ENCODE measurements at places on chromosomes 3 and 15.

DNA sequence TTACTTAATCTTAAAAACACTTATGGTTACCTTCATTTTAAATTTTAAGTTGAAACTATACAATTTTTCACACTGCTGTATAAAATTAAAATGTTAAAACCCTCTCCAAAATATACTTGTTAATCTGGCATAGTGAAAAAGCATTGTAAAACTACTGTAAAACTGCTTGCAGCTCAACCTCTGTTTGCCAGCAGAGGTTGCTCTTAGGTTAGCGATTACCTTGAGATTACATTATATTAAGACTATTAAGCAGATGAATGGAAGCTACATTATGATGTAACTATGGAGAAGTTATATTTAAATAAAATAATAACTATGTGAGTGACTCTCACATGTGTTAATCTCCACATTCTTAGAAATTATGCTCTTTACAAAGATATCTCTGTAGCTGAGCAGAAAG lies 143.6 kb upstream of the SLITRK3 start:
- DNase-seq = no peak

GRCh38 chr3:170760174-170760526 lies 109.8 kb downstream of the RPL22L1 start:
- DNase-seq = no peak

- no peak for DNase-seq
These were observed 71.0 kb downstream of the CRYBG3 start for GRCh38 chr3:97892852-97893251.

GRCh38 chr15:63441266-63441665 lies 59.6 kb upstream of the CA12 start:
- no peak for DNase-seq

- no peak for DNase-seq
These were observed 17.0 kb downstream of the FSTL1 start for GRCh38 chr3:120433662-120434331.

GRCh38 chr3:159950156-159950898 lies 38.3 kb upstream of the IL12A start:
- DNase-seq = no peak

GRCh38 chr3:99579246-99579645 lies 59.1 kb upstream of the COL8A1 start:
- DNase-seq = no peak

DNA sequence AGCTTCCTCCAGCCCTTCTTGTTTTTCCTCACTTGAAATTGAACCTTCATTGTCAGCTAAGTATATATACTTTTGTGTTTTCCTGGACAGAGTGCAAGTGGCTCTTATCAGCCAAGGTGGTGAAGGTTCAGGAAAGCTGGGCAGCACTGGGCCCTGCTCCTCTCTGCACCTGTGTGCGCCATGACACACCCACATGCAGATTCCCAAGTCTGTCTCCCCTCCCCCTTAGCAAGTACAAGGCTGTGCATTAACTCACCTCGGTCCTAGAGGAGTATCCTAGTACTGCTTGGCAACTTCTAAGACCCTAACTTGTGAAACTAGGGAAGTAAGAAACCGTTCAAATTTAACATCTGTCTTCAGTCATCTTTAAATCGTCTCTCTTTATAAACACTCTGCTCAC lies 85.8 kb downstream of the SLC49A4 start:
- DNase-seq = no peak

- DNase-seq = no peak
These were observed 65.3 kb downstream of the FLNB start for GRCh38 chr3:58073301-58074108.

DNA sequence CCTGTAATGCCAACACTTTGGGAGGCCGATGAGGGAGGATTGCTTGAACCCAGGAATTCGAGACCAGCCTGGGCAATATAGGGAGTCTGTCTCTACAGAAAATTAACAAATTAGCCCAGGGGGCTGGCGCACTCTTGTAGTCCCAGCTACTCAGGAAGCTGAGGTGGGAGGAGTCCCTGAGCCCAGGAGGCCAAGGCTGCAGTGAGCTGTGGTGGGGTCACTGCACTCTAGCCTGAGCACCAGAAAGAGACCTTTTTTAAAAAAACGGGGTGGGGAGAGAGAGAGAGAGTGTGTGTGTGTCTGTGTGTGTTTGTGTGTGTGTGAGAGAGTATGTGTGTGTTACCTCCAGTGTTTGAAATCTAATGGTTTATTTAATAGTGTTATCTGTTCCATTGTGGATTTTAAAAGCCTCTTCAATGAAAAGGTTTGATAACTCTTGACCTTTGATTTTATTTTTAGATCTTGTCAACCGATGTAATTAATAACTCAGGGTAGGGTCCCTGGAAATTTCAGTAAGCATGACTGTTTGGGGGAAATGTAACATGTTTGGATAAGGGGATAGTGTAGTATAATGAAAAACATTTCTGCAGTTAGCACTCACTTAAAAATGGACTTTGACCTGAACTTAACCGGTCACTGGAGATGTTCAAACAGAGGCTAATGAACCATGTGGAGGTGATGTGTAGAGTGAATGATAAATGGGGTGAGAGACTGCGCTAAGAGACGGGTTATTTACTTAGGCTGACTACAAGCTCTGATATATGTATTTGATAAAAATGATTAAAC lies 29.7 kb downstream of the LRCH3 start:
- no peak for DNase-seq

- no peak for DNase-seq
These were observed 39.7 kb downstream of the LRTM1 start for GRCh38 chr3:54888162-54888561.

DNA sequence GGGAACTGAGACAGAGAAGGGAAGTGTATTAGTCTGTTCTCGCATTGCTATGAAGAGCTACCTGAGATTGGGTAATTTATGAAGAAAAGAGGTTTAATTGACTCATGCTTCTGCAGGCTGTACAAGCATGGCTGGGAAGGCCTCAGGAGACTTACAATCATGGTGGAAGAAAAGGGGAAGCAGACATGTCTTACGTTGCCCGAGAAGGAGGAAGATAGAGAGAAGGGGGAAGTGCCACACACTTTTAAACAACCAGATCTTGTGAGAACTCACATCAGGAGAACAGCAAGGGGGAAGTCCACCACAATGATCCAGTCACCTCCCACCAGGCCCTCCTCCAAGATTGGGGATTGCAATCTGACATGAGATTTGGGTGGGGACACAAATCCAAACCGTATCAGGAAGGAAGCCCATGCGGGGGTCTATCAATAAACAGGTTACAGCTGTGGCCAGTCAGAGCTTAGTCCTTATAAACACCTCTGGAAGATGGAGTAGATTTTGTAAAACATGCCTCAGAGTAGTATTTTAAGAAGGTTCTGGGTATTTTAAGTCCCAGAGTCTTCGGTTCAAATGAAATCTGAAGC lies 153.9 kb downstream of the GHSR start:
- DNase-seq = no peak

DNA sequence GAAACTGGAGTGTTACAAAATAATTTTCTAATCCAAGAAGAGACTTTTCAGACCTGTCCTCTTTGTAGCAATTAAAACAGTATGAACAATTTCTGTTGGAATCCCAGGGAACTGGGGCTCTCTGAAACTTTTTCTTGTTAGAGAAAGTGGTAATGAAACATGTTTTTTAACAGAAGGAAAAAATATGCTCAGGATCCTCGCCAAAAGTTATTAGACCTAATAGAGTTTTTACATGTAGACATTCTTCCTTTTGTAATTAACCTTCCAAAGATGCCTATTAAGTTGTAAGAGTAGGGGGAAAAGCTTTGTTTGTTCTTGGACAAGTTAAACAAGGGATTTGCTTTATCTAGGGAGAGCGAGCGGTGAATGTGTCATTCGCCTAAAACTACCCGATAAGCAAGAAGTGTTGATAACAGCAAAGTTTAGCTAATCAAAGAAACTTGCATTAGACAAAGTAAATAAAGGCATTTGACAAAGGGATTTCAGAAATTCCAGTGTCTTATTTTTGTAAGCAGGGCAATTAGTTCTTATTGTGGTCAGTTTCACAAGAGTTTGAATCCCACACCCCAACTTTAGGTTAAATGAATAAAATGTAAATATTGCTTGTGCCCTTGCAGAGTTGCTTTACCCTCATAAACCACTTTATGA lies 2.3 kb downstream of the RARB start:
- DNase-seq = no peak

DNA sequence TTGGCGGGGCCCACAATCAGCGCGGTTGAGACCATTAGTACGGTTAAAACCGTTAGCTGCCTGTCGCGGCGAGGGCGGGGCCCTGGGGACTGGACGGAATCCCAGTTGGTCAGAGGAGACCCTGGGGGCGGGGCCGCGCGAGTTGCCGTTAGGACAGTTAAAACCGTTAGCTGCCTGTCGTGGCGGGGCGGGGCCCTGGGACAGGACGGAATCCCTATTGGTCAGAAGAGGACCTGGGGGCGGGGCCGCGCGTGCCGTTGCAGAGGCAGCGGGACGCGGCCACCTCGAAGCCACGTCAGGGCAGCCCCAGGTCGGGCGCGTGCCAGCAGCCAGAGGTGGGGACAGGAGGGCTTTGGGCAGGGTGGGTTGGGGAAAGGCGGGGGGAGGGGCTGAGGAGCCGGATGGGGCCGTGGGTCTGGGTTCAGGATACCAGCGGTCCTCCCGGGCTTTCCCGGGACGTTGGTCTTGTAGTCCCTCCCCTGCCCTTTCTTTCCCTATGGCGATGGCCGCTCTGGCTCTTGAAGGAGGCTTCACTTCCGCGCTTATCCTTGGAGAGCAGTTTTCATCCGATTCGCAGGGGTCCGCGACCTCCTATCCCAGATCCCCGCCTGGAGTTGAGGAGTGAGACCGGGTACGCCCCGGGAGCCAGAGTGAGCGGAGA lies 28.0 kb downstream of the KLHDC8B start:
- DNase-seq = no peak

DNA sequence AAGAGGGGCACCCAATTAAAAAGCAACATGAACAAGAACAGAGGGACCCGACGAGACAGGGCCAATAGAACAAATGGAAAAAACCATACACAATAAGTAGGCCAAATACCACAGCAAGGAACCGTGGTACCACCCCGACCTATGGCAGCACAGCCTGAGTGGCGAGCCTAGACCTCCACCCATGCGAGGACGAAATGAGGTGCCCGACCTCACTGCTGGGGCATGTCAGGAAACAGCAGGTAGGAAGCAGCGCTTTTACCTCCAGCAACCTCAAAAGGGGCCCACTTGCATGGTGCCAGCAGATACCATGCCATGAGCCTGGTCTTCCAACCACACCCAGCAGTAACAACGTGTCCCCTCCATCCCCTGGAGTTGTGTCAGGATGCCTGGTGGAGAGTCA lies 77.9 kb downstream of the PCSK6 start:
- DNase-seq = no peak

GRCh38 chr3:172018364-172018763 lies 21.0 kb upstream of the FNDC3B start:
- DNase-seq = no peak

- no peak for DNase-seq
These were observed 1.1 kb downstream of the DCUN1D1 start for GRCh38 chr3:182979103-182979673.
